Gastroesophageal sphincter (tissue), 4 donors: ENCODE measurements at places on chromosomes 2 and 18.
A peak's percentile ranks its signal among the peaks of the same experiment; 100 is the strongest.

- no peak for ATAC-seq
Measured at GRCh38 chr2:26887151-26887550, 39.2 kb downstream of the DPYSL5 start.

GRCh38 chr2:42132191-42132965 lies 36.8 kb upstream of the EML4 start:
- peak; percentile 66 for ATAC-seq

DNA sequence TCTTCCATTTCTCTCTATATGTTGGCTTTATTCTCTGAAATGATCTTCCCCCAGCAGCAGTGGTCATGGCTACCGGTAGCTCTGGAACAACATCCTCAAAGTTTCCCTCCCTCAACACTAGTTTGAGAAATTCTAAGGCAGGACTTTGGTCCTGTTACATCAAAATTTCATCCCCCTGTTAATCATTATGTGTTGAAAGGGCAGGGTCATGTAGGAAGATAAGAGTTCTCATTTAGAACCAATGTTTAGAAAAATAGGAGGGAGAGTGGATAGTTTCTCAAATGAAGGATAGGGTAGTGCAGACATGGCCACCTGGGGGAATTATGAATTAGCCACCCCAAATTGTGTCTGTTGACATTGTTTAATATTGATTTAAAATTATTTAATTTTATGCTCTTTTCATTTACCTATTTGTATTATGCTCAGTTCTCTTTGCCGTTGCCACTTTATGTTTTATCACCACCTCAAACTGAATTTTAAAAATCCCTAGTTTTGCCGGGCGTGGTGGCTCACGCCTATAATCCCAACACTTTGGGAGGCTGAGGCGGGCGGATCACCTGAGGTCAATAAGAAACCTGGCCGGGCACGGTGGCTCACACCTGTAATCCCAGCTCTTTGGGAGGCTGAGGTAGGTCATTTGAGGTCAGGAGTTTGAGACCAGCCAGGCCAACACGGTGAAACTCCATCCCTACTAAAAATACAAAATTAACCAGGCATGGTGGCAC lies 22.3 kb downstream of the EML4 start:
- no peak for ATAC-seq

DNA sequence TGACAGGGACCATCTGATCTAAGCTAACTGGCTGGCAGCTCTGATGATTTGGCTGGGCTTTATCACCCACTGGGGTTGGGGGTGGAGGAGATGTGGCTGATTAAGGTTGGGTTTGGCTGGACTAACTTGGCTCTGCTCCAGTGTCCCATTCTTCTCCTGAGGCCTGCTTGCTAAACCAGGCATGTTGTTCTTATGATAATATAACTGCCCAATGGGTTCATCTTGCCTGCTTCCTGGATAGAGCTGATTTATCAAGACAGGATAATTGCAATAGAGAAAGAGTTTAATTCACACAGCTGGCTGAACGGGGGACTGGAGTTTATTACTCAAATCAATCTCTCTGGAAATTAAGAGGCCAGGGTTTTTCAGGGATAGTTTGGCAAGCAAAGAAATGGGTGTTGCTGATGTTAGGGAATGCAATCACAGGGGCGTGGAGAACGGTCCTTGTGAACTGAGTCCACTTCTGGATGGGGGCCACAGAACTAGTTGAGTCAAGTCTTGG lies 150.4 kb downstream of the PTH2R start:
- no peak for ATAC-seq

DNA sequence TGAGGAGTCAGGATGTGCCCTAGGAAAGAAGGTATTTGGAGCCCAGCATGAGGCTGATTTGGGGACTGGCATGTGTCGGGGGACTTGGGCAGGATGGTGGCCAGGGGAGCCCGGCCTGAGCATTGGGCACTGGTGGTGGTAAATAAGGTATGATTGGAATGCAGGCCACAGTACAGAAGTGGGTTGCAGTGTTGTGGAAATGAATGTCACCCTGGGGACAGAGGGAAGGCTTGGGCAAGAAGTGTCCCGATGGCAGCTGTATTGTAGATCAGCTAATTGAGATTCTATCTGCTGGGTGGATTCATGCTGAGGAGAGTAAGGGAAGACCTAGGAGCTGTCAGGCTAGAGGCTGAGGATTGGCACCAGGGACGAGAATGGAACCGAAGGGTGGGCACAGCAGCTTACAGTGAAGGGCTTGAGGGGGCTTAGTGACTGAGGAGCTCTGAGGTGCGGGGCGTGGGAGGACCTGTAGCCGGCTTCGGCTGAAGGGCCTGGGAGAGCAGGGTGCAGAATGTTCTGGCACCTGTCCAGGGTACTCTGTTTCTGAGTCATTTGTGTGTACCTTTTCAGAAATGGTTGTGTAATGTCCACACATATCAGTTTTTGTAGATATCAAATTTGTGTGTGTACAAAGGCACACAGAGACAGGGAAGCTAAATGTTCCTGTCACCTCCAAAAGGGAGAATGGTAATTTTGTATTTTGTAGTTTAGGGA lies 170.2 kb downstream of the PRKCE start:
- peak; percentile 46 for ATAC-seq

GRCh38 chr18:59220164-59220783 lies 316 bp downstream of the GRP start:
- no peak for ATAC-seq

DNA sequence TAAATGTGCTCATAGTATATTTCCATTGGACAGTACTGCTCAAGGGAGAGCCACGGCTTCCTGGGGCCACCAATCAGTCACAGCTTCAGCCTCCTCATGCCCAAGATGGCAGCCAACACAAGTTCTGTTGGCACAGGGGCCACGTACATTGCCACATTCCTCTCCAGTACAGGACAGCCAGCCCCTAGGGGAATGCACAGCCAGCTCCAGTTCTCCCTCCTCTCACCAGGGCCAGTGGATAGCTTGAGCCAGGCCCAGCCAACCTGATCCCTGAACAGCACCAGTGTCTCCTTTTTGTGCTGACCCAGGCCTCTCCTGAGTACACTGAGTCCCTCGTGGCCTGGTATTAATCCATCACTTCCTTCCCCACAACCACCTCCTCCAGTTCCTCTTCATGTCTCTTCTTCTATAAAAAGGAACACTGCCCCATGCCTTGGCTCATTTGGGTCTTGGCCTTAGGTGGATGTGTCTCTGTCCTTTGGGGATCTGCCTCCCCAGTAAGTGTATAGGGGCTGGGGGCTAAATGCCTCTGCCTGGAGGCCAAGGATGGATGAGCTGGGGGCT lies 168.7 kb downstream of the TNS1 start:
- peak; percentile 38 for ATAC-seq

DNA sequence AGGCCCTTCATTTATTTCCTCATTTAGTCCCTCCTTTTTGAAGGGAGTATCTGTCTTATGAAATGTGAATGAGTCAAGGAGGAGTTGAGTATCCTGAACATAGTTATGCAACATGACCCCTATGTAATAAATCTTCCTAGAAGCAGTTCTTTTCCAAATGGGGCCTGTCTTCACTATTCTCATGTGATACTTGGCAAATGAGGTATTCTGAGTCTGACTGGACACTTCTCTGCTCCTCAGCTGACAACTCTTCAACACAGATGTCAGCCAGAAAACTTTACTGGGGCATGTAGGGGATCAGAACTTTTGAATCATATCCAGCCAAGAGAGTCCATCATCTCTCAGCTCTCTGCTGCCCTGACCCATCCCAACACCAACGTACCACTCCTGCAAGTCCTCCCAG lies 291.6 kb downstream of the ZNF385B start:
- peak; percentile 90 for ATAC-seq

DNA sequence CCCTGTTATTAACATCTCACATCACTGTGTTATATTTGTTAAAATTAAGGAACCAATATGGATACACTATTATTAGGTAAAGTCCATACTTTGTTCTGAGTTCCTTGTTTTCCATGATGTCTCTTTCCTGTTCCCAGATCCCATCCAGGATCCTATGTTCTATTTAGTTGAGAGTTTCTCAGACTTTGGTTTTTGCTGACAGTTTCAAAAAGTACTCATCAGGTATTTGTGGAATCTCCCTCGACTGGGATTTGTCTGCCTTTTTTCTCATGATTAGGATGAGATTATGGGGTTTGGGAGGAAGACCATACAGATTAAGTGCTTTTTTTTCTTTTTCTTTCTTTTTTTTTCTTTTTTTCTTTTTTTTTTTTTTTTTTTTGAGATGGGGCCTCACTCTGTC lies 39.4 kb upstream of the ITM2C start:
- ATAC-seq = no peak

DNA sequence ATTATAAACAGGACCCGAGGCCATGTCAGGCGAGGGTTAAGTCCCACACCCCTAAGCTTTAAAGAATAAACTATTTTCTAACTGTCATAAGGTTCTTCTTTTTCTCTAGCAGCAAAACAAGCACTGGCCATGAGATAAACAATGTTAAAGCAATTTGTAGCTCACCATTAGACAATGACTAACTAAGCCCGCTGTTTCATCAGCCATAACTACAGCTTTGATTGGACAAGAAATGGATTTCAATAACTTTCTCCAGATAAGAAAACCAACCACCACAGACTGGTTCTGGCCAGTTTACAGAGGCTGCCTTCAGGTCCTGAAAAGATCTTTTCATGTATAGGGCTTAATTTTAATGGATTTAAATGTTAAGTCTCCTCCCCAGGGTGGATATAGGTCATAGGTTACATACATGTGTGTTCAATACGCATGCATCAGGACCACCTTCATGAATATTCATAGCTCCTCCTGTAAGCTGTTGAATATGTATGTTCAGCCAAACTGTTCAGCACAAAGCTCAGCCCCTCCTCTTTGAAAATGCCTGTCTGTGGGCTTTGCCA lies 108.7 kb upstream of the RAB6C start:
- ATAC-seq = no peak

DNA sequence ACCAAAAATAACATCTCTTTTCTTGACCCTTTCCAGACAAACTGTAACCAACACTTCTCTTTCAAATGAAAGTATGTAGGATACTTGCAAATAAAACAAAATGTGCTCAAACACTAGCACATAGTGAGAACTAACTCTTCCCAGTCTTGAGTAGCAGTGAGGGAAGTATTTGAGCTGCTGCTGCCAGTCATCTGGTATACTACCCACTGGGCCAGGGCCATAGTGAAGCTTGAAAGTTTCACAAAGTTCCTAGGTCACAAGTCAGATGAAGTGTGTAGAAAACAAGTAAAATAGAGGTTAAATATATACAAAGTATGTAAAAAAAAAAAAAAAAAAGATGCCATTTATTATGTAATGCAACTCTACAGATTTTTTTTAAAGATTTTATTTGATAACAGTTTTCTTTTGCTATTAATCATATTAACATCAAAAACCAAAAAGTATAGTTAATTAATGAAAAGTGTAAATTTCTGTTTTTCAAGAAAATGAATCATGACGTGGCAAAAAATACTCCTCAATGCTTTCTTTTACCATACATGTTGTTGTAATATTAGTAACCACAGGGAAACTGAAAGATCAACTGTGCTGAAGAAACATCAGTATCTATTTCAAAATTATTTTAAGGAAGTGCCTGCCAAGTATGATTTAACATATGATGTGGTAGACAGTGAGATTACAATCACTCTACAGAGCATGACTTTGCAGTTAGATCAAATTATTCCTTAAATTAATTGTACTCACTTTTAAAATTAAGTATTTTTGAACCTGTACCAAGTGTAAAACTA lies 21.6 kb upstream of the TRIB2 start:
- no peak for ATAC-seq

DNA sequence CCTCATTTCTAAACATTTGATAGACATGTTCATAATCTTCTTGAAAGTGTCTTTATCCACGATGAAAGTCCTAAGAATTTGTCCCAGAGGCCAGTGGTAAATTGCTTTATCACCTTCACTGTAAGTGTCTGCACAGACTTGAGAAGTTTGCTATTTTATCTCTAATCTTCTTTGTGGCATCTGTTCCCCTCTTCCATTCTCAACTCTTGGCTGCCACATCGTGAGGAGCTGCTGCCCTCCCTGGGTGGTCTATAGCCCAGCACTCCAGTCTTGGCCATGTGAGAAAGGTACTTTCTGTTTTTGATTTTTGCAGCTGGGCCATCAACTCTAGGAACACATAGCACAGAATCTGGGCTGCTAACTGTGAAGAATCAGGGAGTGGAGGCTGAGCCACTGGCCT lies 45.5 kb downstream of the SLC14A2 start:
- no peak for ATAC-seq

GRCh38 chr2:237055386-237056100 lies 30.1 kb upstream of the COPS8 start:
- no peak for ATAC-seq

GRCh38 chr2:80519121-80519643 lies 214.6 kb upstream of the LRRTM1 start:
- ATAC-seq = no peak
